HFFc6 (cell line): ENCODE measurements at places on chromosomes 13 and 19.
A peak's percentile ranks its signal among the peaks of the same experiment; 100 is the strongest.

DNA sequence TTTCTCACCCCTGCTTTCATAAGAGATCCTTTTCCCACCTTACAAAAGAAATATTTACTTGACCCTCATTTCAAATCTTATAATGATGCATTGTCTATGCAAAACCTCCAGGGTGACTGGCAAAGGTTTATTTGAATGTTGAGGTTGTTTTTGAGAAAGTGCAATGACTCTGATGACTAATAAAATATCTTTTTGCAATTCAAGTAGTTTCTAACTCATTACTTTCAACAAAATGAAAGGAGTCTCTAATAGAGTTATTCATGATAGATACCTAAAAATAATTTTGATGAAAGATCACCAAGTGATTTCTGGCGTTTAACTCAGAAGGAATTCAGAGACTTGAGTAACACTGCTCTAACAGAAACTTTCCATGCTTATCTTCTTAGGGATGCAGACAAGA lies 144.2 kb downstream of the FOXO1 start:
- no peak for DNase-seq

DNA sequence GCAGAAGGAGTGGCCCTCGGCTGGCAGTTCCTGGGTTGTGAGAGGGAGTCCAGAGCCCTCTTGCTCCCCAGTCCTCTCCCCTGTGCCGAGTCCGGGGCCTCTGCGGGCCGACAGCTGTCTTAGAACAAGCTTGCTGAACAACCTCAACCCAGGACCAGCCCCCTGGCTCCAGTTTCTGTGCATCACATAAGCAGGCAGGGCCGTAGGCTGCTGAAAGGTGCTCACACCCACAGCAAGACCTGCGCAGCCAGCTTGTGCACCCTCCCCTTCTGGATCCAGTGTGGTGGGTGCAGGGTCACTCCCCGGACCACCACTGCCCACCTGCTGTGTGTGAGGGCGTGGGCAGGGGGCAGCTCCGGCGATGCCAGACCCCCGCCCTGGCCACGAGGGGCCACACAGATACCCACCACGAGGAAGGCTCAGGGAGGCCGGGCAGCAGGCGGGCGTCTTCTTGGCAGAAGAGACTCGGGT lies 25.2 kb upstream of the F7 start:
- DNase-seq = no peak

DNA sequence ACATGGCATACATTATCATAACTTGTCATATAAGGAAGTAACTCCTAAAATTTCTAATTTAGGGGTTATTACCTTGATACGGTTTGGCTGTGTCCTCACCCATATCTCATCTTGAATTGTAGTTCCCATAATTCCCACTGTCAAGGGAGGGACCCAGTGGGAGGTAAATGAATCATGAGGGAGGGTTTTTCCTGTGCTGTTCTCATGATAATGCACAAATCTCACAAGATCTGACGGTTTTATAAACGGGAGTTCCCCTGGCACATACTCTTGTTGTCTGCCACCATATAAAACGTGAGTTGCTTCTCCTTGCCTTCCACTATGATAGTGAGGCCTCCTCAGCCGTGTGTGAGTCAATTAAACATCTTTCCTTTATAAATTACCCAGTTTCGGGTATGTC lies 76.0 kb downstream of the ZDHHC20 start:
- no peak for DNase-seq

GRCh38 chr19:16073481-16073880 lies 2.8 kb upstream of the TPM4 start:
- no peak for DNase-seq

GRCh38 chr13:32837973-32838927 lies 178.0 kb upstream of the KL start:
- no peak for DNase-seq

GRCh38 chr13:99385940-99386339 lies 78.7 kb upstream of the GPR183 start:
- DNase-seq = no peak

DNA sequence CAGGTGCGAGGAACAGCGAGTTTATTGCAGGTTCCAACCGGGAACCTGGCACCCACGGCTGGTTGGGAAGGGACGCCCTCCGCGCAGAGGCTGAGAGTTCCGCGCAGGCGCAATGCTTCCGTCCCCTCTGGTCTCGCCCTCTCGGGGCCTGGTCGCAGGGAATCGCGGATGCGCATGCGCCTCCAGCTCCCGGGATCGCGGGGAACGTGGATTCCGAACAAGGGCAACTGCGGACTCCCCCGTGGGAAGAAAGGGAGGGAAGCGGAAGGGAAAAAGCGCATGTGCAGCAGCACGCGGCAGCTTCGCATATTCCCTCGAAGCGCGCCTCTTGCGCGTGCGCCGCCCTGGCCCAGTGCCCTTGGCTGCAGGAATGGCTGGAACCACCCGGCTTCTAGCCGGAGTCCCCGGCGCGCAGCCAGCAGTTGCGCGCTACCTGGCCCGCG lies 1.1 kb downstream of the TSSK6 start:
- no peak for DNase-seq

GRCh38 chr13:29969286-29969685 lies 118.9 kb upstream of the UBL3 start:
- DNase-seq = peak; percentile 93

DNA sequence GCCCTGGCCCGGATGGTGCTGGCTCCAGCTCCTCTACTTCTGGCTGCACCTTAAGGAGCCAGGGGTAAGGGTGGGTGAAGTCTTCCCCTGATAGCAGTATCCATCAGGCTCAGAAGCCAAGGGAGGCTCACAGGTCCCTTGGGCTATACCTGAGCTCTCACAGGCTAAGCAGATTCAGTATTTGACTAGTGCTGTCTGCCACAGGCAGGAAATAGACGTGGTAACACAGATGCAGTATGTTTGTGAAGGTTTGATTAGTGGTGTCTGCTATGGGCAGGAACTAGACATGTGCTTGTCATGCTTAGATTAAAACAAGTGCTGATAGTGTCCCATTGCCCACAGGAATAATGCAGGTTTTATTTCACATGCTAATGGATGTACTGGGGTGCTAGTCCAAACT lies 4.0 kb downstream of the SYT5 start:
- DNase-seq = no peak

DNA sequence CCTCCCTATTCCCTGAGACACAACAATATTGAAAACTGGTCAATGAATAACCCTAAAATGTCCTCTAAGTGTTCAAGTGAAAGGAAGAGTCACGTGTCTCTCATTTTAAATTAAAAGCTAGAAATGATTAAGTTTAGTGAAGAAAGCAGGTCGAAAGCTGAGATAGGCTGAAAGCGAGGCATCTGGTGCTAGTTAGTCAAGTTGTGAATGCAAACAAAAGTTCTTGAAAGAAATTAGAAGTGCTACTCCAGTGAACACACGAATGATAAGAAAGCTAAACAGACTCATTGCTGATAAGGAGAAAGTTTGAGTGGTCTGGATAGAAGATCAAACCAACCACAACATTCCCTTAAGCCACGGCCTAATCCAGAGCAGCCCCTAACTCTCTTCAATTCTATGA lies 99.4 kb upstream of the ZNF507 start:
- DNase-seq = no peak

GRCh38 chr13:40193286-40194223 lies 472.9 kb downstream of the FOXO1 start:
- DNase-seq = no peak

- DNase-seq = peak; percentile 40
Measured at GRCh38 chr19:14118165-14119051, 846 bp upstream of the PRKACA start.

DNA sequence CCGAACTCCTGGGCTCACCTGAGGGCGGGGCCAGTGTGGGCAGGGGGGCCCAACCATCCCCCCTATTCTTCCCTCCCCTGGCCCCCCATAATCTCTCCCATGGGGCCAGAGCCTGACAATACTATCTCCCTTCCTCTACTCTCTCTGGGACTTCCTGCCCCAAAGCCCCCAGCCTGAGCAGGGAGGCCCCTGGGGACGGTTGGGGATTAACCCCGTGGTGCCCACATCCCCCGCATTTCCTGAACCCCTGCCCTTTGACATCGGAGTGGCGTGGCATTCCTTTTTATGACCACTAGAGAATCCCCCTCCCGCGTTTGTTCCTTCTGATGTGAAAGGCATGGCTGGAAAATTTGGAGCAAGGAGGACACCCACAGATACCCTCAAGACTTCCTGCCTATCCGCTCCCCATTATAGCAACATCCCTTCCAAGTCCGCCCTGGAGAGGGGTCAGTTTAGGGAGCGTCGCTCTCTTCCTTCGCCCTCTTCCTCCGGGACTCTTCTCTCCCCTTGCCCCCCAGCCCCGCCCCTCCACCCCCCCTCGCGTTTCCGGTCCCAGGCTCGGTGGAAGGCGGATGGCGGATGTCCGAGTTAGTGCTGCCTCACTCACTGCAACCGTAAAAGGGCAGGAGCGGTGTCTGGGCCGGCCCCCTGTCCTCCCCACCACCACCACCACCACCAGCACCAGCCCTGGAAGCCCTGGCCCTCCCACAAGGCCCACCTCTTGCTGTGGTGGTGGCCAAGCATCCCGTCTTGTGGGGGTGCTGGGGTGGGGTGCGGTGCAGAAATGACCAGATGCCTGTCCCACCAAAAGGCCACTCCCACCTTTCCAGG lies 1.8 kb downstream of the VASP start:
- peak; percentile 57 for DNase-seq

- DNase-seq = no peak
Measured at GRCh38 chr19:10010247-10010691, at the start of gene COL5A3. Gene COL5A3, minus strand, starts transcription at chr19:10010504. Its CDS starts 119 bp downstream, at chr19:10010385.

DNA sequence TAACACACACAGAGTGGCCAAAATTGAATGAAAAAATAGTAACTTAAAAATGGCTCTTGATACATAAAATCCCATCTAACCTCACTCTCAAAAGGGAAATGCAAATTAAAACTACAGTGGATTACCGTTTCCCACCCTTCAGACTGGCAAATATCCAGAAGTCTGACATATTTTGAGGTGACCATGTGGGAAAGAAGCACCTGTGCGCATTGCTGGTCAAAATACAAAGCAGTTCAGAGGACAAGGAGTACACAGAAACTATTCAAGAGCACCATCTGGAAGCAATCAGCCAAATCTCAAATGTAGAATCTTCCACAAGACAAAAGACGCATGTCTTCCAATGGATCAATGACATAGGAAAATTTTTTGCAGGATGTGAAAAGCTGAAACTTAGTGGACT lies 23.2 kb downstream of the NALCN start:
- DNase-seq = no peak

GRCh38 chr13:21573920-21574712 lies 29.9 kb downstream of the MICU2 start:
- DNase-seq = no peak

DNA sequence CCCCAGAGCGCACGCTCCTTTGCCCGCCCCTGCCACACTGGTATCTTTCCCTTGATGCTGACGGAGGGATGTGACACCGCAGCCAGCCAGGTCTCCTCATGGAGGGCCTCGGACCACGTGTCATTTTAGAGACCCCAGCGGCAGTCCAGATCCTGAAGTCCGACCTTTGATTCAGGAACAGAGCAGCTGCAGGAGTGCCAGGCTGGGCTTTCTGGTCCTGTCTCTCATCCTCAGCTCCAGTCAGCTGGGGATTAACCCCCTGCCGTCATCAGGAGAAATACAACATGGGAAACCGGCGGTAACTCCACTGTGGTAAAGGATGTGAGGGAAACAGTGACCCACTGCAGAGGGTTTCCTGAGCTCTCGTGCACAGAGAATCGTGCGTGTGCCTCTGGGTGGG lies 140.6 kb downstream of the SIPA1L3 start:
- DNase-seq = no peak

DNA sequence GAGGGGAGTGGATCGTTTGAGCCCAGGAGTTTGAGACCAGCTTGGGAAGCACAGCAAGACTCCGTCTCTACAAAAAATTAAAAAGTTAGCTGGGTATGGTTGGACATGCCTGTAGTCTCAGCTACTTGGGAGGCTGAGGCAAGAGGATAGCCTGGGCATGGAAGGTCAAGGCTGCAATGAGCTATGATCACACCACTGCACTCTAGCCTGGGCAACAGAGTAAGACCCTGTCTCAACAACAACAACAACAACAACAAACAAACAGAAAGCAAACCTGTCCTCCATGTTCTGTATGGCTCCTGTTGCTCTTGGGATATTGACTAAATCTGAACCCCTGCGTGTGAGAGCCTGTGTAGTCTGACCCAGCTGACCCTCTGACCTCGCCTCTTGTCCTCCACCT lies 14.9 kb downstream of the CEBPA start:
- DNase-seq = no peak

GRCh38 chr19:1397838-1398237 lies 3.5 kb downstream of the GAMT start:
- no peak for DNase-seq

GRCh38 chr13:100274942-100275506 lies 186.1 kb downstream of the PCCA start:
- no peak for DNase-seq

GRCh38 chr13:60893801-60894200 lies 496.8 kb downstream of the TDRD3 start:
- no peak for DNase-seq

DNA sequence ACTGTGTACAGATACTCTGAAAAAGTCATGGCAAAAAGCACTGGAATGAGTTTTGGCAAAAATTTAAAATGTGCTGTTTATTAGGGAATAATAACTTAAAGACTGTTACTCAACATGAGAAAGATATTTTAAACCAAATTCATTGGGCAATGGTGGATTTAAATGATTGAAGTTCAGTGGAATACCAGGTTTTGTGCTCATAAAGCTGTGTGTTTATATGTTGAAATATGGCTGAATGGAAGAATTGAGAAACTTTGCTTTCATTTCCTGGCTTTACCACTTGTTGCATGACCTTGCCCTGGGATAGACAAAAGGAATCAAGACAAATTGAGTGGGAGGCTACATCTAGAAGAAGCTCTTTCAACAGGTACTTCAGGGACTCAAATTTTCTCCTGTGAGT lies 246.4 kb downstream of the GPC5 start:
- no peak for DNase-seq

- no peak for DNase-seq
Measured at GRCh38 chr19:47641891-47642485, 33.1 kb downstream of the BICRA start.

DNA sequence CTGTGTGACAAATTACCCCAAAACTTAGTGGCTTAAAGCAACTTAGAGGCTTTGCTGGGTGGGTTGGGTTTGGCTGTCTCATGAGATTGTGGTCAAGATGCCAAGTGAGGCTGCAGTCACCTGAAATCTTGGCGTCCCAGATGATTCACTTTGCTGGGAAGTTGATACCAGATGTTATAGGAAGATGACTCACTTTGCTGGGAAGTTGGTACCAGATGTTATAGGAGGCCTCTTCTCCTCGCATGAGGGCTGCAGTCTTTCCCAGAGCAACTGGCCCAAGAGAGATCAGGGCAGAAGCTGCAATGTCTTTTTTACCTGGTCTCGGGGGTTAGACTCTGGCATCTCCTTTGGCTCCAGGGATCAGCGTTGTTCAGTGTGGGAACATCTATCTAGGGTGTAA lies 16.8 kb downstream of the TEX29 start:
- peak; percentile 78 for DNase-seq

GRCh38 chr19:50003810-50004419 lies 21.3 kb downstream of the VRK3 start:
- DNase-seq = peak; percentile 96

- no peak for DNase-seq
Measured at GRCh38 chr19:1355568-1356507, 27.9 kb upstream of the NDUFS7 start.

GRCh38 chr19:16654140-16654539 lies 5.8 kb downstream of the SMIM7 start:
- DNase-seq = no peak
